ENCODE measurements at places on chromosomes 7 and 10.

DNA sequence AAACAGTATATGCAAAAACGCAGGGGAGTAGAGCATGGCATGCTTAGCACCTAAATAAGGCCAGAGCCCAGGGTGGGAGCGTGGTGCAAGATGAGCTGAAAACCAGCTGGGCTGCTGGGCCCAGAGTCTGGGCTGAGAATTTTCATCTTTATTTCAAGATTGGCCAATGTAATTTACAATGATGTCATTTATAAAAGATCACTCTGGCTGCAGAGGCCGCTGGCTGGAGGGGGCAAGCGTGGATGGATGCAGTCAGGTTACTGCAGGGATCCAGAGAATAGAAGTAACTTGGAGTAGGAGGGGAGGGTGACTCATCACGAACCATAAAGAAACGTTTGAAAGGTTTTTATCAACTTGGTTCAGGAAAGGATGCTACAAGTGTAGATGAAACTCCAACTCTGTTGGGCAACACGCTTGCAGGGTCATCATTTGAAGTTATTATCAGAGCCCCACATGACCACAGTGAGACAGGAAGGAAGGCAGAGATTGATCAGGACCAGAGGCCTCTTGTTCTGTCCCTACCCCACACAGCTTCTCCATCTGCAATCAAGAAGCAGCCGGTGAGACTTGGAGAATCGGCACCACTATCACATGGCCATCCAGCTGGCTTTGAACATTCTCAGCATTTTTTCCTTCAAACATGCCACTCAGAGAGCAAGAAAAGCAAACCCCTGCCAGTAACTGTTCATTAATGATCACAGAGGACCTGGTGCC lies 49.2 kb downstream of the ODAD2 start:
- DNase-seq: no peak

DNA sequence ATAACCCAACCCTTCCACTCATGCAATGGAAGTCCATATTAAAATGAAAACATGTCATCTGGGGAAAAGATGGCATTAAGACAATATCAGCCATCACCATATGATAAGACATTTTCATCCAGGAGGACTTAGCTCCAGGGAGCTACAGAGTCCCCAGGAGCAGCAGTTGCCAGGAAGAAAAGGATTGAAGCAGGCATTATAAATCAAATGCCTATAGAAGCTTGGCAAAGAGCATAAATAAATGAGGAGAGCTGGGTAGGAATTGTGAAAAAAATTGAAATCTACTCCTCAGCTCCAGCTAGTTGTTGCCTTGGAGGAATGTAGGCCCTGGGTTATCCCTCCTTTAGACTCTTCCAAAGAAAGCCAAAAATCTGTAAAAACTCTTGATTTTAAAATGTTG lies 42.5 kb downstream of the FAM13C start:
- no peak for DNase-seq

- no peak for DNase-seq
These were observed 26.4 kb downstream of the YAE1 start for GRCh38 chr7:39592586-39592985.

DNA sequence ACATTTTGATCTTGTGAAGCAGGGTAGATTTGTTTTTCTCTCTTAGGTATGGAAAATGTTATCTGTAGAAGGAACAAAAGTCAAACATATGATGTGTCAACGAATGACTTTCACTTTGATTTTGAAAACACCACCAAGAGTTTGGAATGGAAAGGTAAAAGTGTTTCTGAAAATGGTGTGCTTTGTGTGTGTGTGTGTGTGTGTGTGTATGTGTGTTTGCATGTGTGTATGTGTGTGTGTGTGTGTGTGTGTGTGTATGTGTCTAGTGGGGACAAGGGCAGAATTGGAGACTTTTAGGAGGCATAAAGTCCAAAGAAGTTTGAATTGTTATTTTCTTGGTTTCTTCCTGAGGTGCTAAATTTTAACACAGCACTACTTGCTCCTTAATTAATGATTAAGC lies 115.4 kb upstream of the PRKCQ start:
- DNase-seq: no peak

- DNase-seq: no peak
These were observed 37.4 kb upstream of the RSU1 start for GRCh38 chr10:16854623-16855022.

GRCh38 chr10:83909001-83909400 lies 230.3 kb upstream of the GHITM start:
- peak; percentile 58 for DNase-seq

GRCh38 chr7:4483851-4484250 lies 198.2 kb upstream of the FOXK1 start:
- DNase-seq: no peak

- no peak for DNase-seq
These were observed 158.2 kb downstream of the WNT2 start for GRCh38 chr7:117164620-117165019.

GRCh38 chr7:139355320-139355719 lies 4.4 kb upstream of the LUC7L2 start:
- no peak for DNase-seq

DNA sequence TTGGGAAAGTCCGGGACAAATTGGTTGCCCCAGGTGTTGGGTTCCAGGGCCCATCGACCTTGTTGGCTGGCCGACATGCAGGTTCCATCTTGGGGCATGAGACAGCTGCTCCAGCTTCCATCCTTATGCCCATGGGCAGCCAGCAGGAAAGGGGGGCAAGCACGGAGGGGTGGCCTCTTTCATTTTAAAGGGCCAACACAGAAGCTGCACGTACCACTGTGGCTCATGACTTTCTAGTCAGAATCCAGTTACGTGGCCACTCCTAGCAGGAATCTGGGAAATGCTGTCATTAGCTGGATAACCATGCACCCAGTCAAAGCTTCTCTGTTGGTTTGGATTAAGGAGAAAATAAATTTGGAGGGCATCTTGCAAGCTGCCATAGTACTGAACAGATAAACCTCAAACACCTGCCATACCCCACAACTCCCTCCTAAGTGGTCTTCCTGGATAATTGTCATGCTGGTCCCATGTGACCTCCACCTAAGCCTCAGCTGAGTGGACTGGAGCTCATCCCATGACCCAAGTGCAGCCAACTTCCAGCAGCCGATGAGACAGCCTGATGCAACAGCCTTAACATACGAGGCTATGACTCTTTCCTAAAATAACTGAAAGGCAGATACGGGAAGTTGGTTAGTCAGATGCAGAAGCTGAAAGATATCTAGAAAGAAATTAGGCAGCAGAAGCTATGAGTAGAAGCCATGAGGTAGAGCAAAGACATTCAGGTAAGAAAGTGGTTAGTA lies 21.4 kb upstream of the GSDME start:
- DNase-seq: no peak

DNA sequence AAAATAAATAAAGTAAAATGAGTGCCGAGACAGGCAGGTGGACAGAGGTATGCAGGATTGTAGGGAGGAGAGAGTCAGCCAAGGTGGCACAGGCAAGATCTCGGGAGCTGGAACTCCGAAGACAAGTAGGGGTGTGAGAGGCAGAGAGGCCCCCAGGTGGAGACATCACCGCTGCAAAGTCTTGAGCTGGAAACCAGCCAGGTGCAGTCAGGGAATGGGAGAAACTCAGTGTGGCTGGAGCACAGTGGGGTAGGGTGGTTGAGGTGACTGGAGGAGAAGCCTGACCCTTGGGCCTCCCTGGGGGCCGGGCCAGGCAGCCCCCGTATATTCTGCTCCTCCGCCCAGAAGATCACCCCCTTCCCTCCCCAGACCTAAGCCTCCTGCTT lies 4.2 kb downstream of the EPHB4 start:
- DNase-seq: no peak

DNA sequence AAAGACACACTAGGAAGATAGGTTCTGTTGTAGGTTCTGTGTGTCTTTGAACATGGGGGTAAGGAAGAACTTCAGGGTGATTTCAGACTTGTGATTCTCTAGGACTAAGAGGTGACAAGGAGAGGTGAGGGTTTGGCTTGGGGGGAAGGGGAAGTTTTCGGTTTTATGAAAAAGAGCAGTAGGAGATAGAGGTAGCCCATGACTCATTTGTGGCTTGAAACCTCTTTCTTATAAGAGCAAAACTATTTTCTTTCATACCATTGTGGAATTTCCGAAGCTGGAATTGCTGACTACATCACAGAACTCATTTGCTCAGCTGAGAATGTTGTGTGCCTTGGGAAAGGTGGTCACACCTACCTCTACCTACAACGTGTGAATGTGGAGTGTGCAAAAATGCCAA lies 39.6 kb upstream of the IKZF1 start:
- no peak for DNase-seq

- peak; percentile 46 for DNase-seq
These were observed 17.6 kb downstream of the DNAJB12 start for GRCh38 chr10:72337039-72337629.

DNA sequence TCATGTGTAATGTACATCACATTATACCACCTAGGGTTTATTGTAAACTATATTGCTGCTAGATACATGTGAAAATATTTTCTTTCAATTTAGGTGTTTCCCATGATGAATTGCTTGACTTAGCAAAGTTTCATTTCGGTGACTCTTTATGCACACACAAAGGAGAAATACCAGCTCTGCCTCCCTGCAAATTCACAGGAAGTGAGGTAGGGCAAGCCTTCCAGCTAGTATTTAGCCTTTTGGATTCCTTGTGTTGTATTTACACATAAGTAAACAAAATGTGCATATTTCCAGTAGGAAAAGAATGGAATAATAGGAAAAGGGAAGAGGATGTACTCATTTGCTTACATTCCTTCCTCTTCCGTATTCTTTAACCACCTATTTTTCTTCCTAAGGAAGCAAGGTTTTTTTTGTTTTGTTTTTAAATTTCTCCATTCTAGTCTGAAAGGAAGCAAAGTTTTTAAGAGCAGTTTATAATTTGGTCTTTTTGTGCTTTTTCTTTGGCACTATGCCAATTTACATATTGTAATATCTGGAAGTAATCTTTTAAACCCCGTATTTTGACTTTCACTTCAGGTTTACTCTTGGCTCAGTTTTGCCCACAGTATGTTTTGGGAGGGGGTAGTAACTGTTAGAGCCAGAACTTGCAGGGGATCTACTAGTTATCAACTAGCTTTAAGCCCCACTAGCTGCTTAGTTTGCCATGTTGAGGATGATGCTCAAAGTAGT lies 10.4 kb downstream of the PMPCB start:
- DNase-seq: no peak

DNA sequence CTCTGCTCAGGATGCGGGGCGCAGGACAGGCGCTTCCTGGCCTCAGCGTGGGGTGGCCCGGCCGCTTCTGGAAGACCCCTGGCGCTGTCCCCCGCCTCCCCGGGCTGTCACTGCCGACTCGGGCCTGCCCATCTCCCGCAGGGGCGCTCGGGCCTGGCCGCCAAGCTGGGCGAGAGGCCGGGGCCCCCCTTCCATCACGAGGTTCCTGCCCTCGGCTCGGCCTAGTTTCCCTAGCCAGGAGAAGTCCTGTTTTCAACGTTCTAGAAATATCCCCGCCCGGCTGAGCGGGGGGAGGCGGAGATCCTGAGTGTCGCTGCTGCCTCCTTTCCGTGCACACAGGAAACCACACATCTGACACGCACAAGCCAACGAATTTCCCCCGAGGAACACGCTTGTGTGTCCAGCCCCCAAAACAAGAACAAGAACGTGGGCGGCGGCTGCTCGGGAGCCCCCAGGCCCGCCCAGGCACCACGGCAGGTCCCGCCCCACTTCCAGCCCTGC lies 33.7 kb downstream of the AP5Z1 start:
- no peak for DNase-seq

DNA sequence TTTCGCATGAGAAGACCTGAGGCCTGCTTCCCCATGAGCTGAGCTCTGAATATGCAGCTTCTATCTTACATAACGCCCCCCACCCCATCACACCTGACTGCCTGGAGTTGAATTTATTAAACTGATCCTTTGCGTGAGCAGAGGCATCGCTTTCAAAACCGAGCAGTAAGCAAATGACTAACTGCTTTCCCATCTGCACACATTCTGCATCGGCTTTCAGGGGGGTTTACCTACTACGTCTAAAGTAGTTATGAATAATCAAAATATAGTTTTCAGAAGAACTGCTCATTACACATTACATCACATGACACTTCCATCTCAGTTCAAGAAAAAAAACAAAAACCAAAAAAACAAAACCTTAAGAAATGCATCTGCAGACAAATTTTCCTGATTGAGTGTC lies 54.7 kb upstream of the EGR2 start:
- DNase-seq: no peak

DNA sequence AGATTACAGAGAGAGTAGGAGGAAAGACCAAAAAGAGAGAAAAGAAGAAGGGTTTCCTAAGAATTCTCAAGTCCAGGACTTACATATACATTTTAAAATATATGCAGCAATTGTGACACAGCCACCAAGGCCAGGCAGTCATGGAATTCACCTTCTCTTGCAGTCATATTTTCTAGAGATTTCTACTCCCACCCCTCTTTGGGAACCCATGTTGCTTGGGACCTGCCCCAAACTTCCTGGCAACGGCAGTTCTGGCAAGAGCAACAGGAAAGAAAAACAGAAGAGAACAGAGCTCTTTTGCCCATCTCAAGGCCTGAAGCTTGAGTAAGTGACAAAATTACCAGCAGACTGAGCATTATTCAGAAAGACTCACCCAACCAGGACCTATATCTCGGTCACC lies 128.3 kb upstream of the ASAH2 start:
- no peak for DNase-seq

- no peak for DNase-seq
These were observed 476.1 kb downstream of the IPMK start for GRCh38 chr10:57791546-57791945.

- no peak for DNase-seq
These were observed 407.5 kb upstream of the PRKCQ start for GRCh38 chr10:6987536-6987945.

GRCh38 chr7:2404714-2405119 lies 1.3 kb downstream of the CHST12 start:
- no peak for DNase-seq
